ENCODE measurements at places on chromosomes 11 and 22. TPM values are rescaled to one million over a fixed set of nuclear protein-coding genes. Genes with fewer than 3 reads are reported as not detected.

Gene MS4A2
- not detected for total RNA-seq

Gene MRGPRX3
- not detected for total RNA-seq

Gene UBE2L6
- total RNA-seq = 31.2 TPM

Gene NCAM1
- 14.2 TPM for total RNA-seq

Gene MS4A12
- not detected for total RNA-seq

Gene RFPL1
- total RNA-seq = not detected

All from smooth muscle cell of the umbilical artery (primary cell).